ENCODE measurements at places on chromosomes 3 and 15.

GRCh38 chr15:42404461-42405235 is 45.3 kb downstream of the CAPN3 start:
- no peak for DNase-seq

- DNase-seq: no peak
Observed at GRCh38 chr15:75032395-75032794, 9.0 kb downstream of the PPCDC start.

DNA sequence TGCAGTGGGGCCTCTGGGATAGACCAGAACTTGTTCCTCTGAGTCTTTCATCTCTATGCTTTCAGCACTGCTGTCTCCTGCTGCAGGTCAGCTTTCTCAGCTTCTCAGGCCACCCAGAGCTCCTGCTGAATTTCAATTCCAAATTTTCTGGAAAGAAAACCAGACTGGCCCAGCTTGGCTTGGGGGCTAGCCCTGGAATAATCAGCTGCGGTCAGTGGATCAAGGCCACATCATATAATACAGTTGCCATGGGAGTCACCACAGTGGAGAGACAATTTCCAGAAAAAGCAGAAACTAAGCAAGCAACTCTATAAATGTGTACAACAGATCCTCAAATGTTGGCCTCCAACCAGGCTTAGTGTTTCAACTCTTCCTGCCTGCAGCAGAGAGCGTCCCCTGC is 91.1 kb upstream of the SLC24A5 start:
- DNase-seq: no peak

- DNase-seq: no peak
Observed at GRCh38 chr15:68192804-68193486, 12.2 kb downstream of the CALML4 start.

DNA sequence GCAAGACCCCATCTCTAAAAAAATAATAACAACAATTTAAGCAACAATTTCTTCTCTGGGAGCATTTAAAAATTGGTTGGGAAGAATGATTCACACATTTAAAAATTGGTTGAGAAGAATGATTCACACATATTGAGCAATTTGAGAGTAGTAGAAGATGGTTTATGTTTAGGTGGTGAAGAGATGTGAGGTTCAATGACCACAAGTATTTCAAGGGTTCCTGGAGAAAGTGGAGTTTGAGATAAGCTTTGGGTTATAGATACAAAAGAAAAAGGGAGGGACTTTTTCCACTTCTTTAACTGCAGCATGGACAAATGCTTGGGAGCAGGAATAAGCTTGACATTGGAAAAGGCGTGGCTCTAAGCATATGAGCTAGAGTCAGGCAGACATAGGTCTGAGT is 145.7 kb upstream of the NPHP3 start:
- no peak for DNase-seq

- no peak for DNase-seq
Observed at GRCh38 chr15:44250566-44251205, 37.8 kb upstream of the GOLM2 start.

DNA sequence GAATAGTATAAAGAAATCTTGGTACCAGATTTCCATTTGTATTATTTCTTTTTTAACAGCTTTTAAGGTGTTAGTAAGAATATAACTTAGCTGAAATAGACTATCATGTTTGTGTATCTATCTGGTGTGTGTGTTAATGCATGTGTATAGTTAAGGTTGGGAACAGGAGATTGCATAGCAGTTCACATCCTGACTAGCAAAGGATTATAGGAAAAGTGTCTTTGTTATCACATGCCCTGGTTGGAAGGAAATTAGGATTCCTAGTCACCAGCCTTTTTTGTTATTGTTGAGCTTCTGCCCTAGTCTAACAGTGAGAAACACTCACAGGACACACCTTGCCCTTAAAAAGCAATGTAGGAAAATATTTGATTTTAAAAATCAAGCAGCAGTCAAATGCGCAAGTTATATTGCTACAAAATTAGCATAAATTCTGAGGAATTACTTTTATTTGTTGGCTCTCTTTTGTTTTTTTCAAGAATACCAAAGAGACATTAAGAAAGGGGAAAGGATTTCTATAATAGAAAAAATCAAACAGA is 58.2 kb downstream of the SETD5 start:
- no peak for DNase-seq

DNA sequence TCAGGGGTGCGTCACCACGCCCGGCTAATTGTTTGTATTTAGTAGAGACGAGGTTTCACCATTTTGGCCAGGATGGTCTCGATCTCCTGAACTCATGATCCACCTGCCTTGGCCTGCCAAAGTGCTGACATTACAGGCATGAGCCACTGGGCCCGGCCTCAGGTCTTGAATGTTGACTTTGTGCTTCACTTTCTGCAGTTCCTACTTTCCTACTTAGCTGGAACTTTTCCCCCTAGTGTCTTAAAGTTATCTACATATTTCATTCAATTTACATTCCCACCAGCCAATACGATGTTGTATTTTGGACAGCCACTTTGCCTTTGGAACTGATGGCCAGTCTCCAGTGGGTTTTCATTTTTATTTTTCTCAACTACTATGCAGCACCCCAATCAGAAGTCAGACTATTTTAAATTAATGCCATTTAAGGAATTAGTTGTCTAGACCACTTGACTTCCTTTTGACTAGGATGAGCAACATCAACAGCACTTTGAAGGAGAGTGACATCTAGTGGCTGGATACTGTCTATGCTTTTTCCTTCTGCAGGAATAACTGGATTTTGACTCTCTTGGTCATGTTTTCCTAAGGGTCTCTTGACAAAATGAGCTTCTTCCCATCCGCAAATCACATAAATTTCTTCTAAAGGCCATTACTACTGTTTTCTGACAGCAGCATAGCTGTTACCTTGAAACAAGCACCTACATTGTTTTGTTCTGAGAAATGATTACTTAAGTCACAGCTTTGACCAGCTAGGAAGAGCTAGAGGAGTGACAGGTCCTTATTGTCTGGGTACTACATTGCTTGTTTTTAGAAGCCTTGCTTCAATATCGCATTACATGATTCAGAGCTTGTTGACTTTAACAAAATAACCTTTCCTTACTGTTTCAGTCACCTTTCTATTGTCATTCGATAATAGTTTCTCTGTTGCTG is 140.2 kb downstream of the ITPR1 start:
- no peak for DNase-seq

DNA sequence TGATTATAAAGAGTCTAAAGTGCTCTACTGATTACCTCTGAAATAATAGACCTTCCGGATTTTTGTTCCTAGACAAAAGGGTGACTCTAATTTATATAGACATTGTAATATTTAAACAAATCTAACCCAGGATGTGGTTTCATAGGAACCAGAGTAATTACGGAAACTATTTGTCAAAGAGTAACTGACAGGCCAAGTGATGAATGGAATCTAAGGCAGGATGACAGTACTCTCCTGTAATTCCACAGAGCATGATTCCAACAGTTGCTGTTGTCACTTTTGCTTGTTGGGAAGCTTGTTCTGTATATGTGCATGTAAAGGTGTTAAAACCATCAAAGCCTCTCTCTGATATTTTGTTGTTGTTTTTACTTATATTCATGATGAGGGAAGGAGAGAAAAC is 1141.0 kb downstream of the IGSF11 start:
- no peak for DNase-seq

GRCh38 chr3:59772416-59773408 is 722.9 kb upstream of the CFAP20DC start:
- no peak for DNase-seq

GRCh38 chr3:127543441-127543840 is 47.1 kb downstream of the TPRA1 start:
- DNase-seq: no peak

GRCh38 chr15:76135516-76135915 is 75.7 kb downstream of the TMEM266 start:
- DNase-seq: no peak

DNA sequence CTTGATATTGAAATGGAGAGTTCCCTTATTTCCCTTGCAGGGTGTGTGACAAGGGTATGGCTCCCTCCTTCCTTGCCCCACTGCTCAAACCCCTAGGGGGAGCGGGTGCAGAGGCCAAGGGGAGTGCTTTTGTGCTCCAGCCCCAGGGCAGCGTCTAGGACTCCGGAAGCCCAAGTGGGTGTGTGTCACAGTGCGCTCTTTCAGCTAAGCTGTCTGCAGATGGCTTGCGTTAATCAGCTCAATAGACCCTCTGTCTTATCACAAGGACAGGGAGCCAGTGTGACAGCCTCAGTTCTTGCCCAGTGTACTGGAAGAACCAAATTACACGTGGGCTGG is 523.6 kb upstream of the LMCD1 start:
- no peak for DNase-seq

DNA sequence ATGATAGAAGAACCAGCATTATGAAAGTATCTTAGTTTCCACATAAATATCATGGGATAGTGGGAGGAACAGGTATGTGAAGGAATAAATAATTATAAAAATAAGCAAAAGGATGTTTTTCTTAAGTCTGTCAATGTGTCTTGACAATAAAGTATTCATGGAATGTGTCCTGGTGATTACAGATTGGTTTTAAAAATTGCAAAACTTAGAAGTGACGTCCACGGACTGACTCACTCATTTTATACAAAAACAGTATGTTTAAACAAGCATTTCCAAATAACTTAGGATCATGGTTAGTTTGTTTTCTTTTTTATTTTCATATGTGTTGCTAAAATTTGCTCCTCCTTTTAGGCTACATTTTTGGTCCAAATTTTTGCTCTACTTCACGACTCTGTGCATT is 687.0 kb upstream of the NECTIN3 start:
- DNase-seq: no peak

GRCh38 chr3:99842826-99843589 is 25.3 kb downstream of the CMSS1 start:
- no peak for DNase-seq

- no peak for DNase-seq
Observed at GRCh38 chr3:38460377-38461270, 6.9 kb downstream of the ACVR2B start.

- DNase-seq: no peak
Observed at GRCh38 chr15:82570721-82571508, 30.7 kb upstream of the RPS17 start.

DNA sequence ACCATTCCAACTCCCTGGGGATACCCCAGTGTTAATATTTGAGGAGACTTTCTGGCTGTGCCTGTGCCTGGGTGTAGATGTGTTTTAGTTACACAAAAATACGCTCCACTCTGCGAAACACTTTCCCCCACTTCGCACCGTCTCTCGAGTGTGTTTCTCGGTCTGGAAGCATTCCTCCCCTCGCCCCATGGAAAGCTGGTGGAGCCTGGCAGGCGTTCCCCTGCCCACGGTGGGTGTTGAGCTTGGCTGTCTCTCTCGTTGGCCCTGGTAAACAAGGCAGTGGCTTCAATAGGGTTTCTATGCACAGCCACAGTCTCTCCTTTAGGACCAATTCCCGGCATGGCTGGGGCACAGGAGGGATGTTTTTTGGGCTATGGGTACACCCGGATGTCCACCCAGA is 19.3 kb downstream of the IQSEC1 start:
- no peak for DNase-seq

DNA sequence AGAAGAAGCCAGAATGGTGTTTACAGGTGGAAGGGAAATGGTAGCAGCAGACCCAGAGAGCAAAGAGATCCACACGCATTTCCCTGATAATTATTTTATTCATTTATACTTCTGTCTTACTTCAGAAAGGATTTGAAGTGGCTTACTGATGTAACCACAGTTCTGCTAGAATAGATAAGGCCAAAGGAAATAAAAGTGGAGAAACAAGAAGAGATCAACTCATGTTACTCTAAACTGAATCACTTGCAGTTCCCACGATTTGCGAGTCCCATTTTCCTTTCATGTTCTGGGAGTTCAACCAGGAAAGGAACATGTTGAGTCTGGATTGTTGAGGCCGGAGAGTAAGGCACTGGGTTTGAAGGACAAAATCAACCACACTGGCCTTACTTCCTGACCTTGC is 151.8 kb downstream of the MYRIP start:
- DNase-seq: no peak

DNA sequence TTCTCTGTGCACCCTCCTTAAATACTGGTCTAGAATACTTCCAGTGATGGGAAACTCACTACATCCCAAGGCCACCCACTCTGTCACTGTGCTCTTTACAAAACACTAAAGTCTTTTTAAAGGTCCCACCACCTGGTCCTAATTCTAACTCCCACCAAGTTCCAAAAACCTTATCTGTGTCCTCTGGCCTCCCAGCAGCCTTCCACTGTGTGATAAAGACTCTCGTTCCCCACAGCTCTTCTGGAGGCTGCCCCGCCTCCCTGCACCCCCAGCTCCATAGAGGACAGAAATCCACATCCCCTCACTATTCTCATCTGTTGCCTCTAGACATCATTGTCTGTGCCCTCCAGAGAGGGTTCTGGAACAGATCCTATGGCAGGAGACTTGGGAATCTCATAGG is 276.4 kb downstream of the FAM43A start:
- DNase-seq: no peak

DNA sequence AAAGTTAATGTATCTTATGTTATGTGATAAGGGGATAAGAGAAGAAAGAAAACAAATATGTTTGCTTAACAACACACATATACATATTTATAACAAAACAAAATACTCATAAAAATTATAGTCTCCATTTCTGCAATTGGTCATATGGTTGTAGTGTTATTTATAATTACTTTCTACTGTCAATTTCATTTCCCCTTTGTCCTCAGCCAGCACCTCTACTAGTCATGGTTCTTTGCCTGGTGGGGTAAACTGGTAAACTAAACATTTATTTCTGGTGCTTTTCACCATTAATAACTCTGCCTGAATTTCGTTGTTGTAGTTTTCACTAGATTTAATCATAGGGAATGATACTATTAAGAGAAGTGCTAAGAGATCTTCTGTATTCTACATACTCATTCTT is 88.0 kb upstream of the ALCAM start:
- no peak for DNase-seq

- no peak for DNase-seq
Observed at GRCh38 chr3:40714771-40715345, 190.1 kb downstream of the ZNF621 start.

- DNase-seq: no peak
Observed at GRCh38 chr3:46372492-46373359, 2.0 kb downstream of the CCR5 start.

DNA sequence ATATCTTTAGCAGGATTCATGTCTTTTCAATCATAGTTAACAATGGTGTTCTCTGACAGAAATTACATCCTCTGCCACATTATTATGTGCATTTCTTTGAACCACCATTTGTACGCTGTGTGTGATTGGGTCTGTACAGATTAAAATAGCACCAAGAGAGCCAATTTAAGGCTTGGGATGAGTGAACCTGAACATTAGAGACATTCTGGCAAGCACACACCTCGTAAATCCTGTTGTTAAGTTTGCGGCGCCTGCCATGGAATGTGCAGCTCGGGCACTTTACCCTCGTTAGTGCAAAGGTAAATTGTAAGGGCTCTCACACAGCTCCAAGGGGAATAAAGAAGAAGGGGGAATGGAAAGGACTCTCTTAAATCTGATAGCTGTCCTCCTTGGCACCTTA is 482.4 kb upstream of the DPPA4 start:
- DNase-seq: no peak

DNA sequence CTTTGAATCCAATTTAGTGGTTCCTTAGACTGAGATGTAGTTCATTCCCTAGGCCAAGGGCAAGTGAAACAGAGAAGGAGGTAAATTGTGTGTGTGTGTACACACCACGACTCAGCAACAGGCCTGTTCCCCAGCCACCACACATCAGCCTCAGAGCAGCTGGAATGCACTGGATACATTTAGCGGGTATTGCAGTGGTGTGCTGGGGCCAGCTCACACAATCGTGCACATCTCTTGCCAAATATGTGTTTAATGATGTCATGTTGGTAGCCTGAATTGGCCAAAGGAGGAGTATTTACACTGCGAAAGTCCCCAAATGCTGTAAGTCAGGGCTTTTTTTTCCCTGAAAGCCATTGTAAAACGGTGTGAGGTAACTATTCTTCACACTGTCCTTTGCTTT is 82.3 kb downstream of the RBPMS2 start:
- DNase-seq: no peak

Data from T1000 (cell line).